ENCODE measurements at places on chromosomes 1 and 21.
A peak's percentile ranks its signal among the peaks of the same experiment; 100 is the strongest.

DNA sequence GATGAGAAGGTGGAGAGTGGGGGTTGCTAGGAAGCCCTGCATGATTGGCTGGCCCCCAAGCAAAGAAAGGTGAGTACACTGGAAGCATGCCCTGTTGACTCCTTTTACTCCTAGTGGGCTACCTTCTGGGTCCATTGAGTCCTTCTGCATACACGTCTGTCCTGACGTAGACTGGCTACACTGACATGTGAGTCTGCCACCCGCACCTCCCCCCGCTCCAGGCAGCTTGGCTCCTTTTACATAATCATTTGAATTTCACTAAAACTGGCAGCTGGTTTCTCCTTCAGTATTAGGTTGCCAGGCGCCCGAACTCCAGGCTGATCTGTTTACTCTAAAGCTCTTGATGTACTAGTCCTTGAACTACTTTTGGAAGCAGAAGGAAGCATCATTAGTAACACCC, 8.7 kb downstream of the MRPS21 start:
- DNase-seq, result no peak

- DNase-seq, result no peak
These were observed 27.5 kb upstream of the JUN start for GRCh38 chr1:58811303-58811702.

DNA sequence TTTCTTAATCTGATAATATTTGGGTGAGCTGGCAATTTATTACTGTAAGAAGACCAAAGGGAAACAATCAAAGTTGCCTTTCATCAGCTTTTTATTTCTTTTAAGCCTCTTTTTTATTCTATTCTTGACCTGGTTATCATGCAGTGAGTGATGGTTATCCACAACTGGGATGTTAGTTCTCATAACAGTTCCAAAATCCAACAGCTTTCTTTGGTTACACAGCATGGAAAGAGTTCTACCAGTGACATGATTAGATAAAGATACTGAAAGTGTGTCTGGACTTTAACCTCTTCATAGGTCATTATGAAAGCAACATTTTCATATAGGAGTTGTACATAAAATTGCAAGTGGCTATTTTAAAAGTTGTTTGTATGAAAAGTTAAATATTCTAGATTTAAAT, 163.0 kb downstream of the SYT2 start:
- DNase-seq, result no peak

DNA sequence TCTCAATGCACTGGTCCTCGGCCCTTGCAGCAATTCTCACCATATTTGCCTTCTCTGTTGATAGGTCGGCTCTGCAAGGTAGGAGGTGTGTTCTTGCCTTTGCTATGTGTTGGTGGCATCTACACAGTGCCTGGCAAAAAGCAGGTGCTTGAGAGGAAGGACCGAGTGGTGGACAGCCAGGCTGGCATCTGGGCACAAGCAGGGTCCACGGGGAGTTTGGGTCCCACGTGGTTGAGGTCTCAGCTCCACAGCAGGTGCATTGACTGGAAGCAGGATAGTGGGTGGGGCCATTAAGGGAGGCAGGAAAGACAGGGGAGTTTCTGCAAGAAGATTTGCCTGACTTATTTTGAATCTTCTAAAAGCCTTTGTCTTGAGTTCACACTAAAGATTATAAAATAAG, 81.2 kb upstream of the WNT4 start:
- DNase-seq, result no peak

DNA sequence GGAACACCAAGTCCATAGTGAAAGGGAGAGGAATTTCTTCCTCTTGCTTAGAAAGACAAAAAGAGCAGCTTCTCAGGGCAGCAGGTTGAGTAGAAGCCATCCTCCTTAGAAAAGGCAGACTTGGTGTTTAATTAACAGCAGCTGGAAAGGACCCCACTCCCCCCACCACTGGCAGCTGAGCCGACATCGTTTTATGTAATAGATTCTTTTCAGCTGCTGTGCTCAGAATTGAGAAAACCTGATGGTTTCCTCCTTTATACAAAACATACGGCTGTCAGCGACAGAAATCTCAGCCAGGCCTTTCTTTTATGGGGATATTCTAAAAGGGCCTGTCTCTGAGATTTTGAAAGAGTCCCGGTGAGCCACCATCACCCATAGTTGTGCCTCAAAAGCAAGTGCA, 49.9 kb downstream of the MAN1C1 start:
- no peak for DNase-seq

GRCh38 chr1:245888809-245889208, 618.3 kb downstream of the SMYD3 start:
- DNase-seq, result no peak

GRCh38 chr21:25670726-25671125, 31.7 kb downstream of the JAM2 start:
- no peak for DNase-seq

DNA sequence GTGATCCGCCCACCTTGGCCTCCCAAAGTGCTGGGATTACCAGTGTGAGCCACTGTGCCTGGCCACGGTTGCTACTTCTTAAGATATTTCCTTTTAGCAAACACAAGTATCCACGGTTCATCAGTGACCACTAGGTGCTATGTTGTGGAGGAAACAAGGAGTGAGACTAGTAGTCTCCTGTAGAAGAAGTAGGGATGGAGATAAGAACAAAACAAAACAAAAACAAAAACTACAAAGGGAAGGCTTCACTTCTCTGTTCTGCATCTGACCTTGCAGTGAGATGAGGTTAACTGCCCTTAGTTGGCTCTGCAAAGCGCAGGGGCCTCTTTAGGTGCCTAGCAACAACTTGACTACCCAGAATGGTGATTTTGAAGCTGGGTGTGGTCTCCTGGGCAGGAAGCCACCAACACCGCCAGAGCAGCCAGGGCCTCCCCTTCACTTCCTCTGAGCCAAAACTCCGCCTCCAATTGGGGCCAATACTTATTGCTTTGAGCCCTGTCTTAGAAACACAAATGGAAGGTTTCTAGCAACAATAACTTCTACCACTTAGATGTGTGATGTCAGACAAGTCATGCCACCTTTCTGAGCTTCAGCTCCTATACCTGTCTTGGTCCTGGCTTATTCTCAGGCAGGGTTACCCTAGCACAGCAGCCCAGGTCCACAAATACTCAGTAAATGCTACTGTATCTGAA, 12.8 kb upstream of the CDC42 start:
- peak; percentile 69 for DNase-seq

- no peak for DNase-seq
These were observed 409.2 kb downstream of the USH2A start for GRCh38 chr1:216014086-216014485.

GRCh38 chr1:29282924-29283803, 46.8 kb downstream of the PTPRU start:
- DNase-seq, result no peak

GRCh38 chr1:22297999-22298398, 153.7 kb upstream of the ZBTB40 start:
- no peak for DNase-seq

- no peak for DNase-seq
These were observed 12.9 kb downstream of the STX12 start for GRCh38 chr1:27785781-27786455.

GRCh38 chr21:14675774-14676530, 129.8 kb upstream of the SAMSN1 start:
- DNase-seq, result no peak

DNA sequence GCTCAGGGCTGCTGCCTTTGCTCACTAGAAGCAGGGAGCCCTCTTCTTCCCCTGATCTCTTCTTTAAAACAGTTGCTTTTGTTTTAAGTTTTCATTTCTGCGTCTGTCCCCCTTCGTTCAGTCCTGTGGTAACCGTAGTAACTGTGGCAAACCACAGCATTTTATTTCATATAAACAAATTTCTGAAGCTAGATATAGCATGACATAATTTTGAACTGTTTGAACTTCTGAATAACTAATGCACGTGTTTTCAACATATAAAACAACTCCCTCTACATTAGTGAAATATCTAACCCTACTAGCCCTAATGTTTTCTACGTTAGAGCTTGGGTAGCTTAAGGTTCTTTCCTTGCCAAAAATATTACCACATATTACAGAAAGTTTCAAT, 104.6 kb downstream of the DISP1 start:
- no peak for DNase-seq

DNA sequence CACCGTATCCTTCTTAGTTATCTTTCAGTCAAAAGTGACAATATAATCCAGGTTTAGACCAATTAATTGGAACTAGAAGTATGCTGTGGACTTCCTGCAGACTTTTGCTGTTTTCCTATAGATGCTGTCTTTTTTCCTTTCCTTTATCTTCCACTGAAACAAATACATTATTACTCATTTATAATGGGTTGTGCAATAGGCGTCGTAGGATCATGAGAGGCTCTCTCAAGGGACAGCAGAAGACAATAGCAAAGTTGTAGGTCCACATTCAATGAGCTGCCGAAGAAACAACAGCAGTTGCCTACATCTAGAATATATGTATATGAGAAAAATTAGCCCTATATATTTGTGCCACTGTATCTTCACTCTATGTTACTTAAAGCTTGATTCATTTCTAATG, 371.6 kb downstream of the AMY1C start:
- no peak for DNase-seq

DNA sequence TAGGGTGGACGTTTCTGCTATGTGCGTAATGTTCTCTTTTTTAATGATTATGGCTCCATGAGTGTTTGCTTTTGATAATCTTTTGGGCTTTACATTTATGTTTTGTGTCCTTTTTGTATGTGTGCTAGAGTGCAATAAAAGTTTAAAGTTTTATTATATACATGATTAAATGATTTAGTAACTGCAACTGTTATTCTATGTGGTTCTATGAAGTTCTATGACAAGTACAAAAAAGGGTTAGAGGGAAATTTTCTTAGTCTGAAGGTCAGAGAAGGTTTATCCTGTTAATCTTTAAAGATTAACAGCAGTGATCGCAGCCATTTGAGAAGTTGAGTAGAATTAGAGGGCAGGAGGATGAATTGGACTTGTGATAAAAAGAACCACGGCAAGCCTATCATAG, 386.4 kb upstream of the CHRM3 start:
- no peak for DNase-seq

GRCh38 chr1:199182186-199182843, 543.5 kb downstream of the PTPRC start:
- DNase-seq, result no peak

DNA sequence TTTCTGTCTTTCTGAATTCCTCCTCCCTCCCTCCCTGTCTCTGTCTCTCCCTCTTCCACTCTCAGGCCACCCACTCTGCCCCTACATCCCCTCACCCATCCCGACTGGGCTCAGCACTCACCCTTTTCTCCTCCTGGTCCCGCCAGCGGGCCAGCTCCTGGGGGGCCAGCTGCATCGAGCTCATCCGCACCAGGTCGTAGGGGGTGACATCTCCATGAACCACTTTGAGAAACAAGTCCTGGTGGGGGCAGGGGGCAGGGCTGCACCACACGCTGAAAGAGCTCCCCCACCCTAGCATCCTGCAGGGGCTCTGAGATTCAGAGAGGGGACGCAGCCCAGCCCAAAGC, 17.8 kb downstream of the SPOCD1 start:
- DNase-seq, result no peak

GRCh38 chr1:190578017-190578416, 100.4 kb upstream of the BRINP3 start:
- no peak for DNase-seq

DNA sequence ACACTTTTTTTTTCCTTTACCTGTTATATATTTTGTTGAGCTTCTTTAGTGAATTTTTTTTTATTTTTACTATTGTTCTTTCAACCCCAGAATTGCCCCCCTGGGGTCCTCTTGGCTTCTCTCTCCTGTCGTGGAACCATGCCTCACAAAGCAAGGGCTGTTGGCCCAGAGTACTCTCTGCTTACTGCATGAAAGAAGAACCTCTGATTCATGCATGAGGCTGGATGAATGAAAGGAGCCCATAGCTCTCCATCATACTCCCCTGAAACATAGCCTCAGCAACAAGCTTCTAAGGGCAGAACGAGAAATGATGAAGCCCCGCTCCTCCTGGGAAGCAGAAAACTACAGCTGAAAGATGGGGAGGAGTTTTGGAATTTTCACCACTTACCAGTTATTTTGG, 1441.0 kb downstream of the BRINP3 start:
- DNase-seq, result no peak

DNA sequence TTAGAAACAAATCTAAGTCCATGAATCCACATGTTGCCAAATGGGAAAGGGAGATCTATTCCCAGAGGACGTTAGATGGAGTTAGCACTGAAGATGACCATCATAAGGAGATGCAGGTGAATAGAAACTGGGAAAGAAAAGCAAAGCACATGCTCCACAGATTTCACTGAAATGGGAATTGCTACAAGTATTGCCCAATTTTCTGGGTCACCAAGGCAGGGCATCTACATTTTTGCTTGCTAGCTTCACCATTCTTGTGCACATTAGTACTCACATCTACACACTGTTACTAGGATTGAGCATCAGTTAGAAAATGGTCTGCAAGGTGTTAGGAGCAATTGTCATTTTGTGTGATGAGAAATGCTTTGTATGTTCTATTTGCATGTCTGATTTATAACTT, 99.1 kb downstream of the JAK1 start:
- DNase-seq, result no peak

GRCh38 chr1:84982395-84982794, 14.5 kb downstream of the MCOLN2 start:
- DNase-seq, result no peak

- DNase-seq, result no peak
These were observed 106.2 kb downstream of the DHRS3 start for GRCh38 chr1:12511516-12512468.

- peak; percentile 65 for DNase-seq
These were observed at the start of gene LBR for GRCh38 chr1:225427235-225428067. TSS of gene LBR (minus strand) at chr1:225428038. CDS start at chr1:225424075, 3,963 bp downstream.

GRCh38 chr21:17455451-17455850, 57.4 kb upstream of the CXADR start:
- DNase-seq, result no peak

DNA sequence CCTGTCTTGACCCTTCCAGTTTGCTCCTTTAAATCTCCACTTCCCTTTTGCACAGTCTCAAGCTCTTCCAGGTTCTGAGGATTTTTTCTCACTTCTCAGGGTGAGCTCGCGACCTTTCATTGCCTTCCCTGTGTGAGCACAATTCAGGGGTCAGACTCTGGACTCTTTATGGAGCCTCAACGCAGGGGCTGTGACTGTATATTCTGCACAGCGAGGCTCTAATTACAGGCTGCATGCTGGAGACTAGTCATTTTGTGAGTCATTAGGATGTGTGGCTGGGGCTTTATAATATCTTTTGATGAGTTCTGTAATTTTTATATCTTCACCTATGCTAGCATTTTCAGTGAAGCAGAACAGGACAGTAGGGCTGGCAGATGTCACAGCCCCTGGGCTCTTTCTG, 270.7 kb downstream of the KAZN start:
- DNase-seq, result no peak

GRCh38 chr1:41545996-41546832, 61.7 kb upstream of the EDN2 start:
- DNase-seq, result no peak

DNA sequence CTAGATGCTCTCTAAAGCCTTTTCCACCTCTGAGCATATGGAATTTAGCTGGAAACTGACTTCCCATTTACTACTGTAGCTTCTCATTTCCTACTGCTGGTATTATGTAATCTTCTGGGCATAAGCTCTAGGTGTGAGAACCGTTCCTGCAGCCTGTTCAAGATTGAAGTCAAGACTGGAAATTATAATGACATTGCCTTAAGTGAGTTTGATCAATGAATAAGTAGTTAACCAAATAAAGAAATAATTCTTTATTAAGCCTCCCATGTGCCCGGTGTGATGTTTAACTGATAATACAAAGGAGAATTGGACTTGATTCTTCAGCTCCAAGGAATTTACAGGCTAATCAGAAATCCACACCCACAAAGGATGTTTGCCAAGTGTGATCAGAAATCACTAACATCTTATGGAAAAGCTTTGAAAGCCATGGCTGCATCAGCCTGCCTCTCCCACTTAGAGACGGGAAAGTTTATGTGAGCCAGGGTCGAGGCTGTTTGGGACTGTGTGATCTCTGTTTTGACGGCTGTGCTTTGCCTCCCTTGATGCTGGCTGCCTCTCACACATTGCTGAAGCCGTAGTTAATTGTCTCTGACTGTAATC, 36.4 kb upstream of the PRELP start:
- DNase-seq, result no peak

Data from left ventricle myocardium superior (tissue), 1 donor.